ENCODE measurements at places on chromosomes 4 and X.

DNA sequence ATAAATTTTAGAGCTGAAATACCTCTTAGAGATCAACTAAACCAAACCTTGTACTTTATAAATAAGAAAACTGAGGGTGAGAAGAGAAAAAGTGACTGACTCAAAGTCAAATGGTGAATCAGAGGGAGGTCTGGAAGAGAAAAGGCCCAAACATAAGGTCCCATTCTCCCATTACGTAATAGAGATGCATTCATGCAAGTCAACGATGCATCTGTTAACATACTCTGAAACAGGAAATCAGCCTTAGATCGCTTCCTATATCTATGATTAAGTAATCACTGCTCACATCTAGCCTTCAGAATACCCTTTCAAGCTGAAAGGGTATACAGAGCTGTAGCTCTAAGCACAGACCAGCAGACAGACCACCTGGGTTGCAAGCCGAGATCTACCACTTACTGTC is 6.5 kb downstream of the RNF150 start:
- DNase-seq: no peak

DNA sequence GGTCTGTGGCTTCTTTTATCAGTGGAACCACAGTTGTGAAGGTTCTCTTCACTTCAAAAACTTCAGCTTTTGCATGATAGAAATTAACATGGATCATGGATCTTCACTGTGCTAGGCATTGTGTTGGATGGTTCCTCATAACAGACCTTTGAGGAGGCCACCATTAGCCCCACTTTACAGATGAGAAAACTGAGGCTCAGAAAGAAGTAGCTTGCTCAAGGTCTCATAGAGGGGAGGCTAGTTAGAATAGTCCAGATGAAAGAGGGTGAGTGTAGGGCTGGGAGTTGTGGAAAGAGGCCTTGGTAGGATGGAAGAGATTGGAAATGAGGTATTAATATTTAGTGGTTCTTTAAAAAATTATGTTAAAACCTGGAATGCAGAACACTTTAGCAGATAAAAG is 2.6 kb downstream of the TSR2 start:
- DNase-seq: no peak

GRCh38 chr4:14023036-14023435 is 395.5 kb upstream of the BOD1L1 start:
- DNase-seq: no peak

DNA sequence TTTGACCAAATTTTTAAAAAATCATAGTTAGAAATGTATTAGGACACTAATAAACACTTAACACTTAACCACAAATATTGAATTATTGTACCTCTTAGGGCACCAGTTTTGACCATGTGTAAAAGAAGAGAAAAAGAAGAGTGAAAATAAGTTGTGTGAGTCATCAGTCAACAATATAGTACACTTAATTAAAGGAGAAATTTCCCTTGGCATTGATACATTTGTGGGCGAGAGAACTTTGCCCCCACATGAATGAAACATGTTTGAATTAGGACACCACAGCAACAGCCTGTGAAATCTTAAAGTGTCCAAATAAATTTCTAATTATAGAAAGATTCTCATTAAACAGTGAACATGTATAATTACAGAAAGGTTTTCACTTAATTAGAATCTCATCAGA is 1292.8 kb upstream of the TENM3 start:
- no peak for DNase-seq

- DNase-seq: no peak
These were observed 62.7 kb downstream of the HTRA3 start for GRCh38 chr4:8332038-8332857.

GRCh38 chrX:40325161-40325560 is 227.4 kb upstream of the BCOR start:
- DNase-seq: no peak
